Vagina (tissue), 2 donors: ENCODE measurements at places on chromosomes 1 and 21. TPM values are rescaled to one million over a fixed set of nuclear protein-coding genes. Genes with fewer than 3 reads are reported as not detected.

DNA sequence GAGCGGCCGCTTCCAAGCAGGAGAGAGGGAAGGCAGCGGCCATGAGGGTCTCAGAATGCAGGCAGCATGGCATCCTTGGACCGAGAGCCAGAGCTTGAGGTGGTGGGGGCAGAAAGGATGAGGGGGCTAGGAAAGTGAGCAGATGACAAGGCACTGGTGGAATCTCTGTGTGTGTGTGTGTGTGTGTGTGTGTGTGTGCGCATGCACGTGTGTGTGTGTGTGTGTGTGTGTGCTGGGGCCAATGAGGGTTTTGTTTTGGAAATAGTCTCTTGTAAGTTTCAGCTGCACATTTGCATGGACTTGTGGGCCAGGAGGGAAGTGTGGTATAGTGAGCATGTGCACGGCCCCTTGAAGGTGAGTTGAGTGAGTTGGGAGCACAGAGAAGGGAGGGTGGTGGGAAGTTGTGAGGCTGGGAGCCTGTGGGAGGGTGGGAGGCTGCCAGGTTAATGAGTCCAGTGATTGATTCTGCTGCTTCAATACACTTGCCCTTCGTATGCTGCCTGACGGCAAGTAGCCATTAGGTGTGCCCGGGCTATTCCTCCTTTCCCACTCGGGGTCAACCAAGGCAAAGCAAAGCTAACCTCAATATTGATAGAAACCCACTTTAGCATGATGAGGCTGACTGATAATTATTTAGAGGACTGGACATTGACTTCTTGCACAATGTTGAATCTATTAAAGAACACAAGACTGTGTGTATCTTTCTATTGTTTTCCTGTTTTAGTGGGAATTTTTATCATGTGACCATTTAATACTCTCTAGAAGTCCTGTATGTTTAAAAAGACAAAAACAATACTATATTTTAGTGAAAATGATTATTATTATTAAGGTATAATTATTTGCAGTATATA is 80.3 kb downstream of the PROX1 start:
- H3K36me3 ChIP-seq, result no peaks in the 10 kb centered on the region
- no peaks in the 10 kb centered on the region for H3K4me1 ChIP-seq
- DNase-seq, result no peak
- no peak overlapping the region for H3K27ac ChIP-seq
- no peaks in the 10 kb centered on the region for H3K27me3 ChIP-seq

- no peak for DNase-seq
- H3K27ac ChIP-seq, result no peak overlapping the region
- no peaks in the 10 kb centered on the region for H3K4me1 ChIP-seq
- no peaks in the 10 kb centered on the region for H3K27me3 ChIP-seq
These were observed 130.8 kb downstream of the LYPLAL1 start for GRCh38 chr1:219304227-219305226.

The CA14 gene
- not detected for total RNA-seq

The LHX8 gene
- not detected for total RNA-seq

The LCE1A gene
- total RNA-seq, result not detected

The PPIAL4G gene
- not detected for total RNA-seq
